ENCODE measurements at places on chromosomes 12 and 14.

DNA sequence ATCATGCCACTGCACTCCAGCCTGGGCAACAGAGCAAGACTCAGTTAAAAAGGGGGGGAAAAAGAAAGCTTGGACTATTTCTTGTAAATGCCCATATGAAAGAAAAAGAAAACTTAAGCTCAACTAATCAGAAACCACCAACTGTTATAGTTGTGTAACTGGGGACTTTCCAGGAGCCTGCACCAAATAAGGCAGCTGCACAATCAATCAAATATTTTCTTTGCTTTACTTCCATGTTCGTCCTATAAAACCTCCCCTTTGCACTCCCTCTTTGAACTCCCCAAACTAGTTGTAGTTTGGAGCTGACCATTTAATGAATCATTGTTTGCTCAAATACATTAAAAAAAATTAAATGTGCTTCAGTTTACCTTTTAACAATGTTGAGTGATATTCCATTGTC is 54.9 kb downstream of the OTOGL start:
- no peak for DNase-seq

- DNase-seq = no peak
These were observed 28.0 kb downstream of the DERA start for GRCh38 chr12:15939111-15939510.

DNA sequence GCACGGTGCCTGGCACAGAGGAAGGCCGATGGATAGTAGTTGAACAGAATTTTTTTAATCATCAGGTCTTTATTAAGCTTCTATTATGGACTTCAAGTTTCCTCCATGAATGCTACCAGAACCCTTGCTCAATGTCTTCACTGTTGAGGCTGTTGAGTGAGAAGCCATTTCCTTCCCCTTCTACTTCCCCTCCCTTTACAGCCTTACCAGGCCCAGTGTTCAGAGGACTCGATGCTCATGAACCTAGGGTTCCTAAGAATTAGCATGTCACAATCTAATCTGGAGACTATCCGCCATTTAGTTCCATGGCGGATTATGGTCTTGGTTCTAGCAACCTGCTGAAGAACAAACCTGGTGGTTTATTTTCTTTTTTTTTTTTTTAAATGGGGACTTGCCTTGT is 17.7 kb downstream of the ETV6 start:
- no peak for DNase-seq

GRCh38 chr14:81989211-81989610 is 455.6 kb upstream of the SEL1L start:
- DNase-seq = no peak

GRCh38 chr12:24500421-24500820 is 448.5 kb downstream of the BCAT1 start:
- DNase-seq = no peak

- DNase-seq = no peak
These were observed 10.6 kb upstream of the NCOR2 start for GRCh38 chr12:124577986-124578385.

- no peak for DNase-seq
These were observed 34.6 kb downstream of the ABHD12B start for GRCh38 chr14:50906326-50907065.

- DNase-seq = no peak
These were observed 1330.7 kb upstream of the TMEM132C start for GRCh38 chr12:126936181-126936851.

- peak; percentile 80 for DNase-seq
These were observed 22.3 kb downstream of the FBLN5 start for GRCh38 chr14:91925001-91925726.

DNA sequence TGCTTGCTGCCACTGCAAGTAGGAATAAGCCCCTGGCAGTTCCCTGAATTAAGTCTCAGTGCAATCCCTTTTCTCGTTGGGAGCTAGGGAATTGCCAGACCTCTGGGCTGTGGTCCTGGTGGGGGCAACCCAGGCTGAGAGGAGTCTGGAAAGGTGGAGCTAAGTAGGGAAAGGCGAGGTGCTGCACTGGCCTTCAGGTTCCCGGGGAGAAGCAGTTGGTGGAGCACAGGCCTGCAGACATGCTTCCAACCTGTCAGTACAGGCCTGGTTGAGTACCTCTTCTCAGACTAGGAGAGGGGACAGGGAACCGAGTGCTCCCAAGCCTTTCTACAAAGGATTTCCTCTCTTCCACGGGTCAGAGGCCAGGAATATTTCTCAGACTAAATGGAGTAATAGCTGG is 1.5 kb downstream of the NRIP2 start:
- DNase-seq = no peak

DNA sequence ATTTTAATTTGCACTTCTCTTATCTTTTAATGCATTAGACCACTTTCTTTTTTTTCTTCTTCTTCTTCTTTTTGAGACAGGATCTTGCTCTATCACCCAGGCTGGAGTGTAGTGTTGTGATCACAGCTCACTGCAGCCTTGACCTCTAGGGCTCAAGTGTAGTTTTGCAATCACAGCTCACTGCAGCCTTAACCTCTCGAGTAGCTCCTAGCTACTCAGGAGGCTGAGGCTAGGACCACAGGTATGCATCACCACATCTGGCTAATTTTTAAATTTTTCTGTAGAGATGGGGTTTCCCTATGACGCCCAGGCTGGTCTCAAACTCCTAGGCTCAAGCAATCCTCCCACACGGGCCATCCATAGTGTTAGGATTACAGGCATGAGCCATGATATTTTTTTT is 12.7 kb downstream of the TMED8 start:
- no peak for DNase-seq

- peak; percentile 17 for DNase-seq
These were observed 3.3 kb upstream of the KRT79 start for GRCh38 chr12:52837413-52837741.

- DNase-seq = no peak
These were observed 125.0 kb upstream of the DHRS4 start for GRCh38 chr14:23828616-23829015.

DNA sequence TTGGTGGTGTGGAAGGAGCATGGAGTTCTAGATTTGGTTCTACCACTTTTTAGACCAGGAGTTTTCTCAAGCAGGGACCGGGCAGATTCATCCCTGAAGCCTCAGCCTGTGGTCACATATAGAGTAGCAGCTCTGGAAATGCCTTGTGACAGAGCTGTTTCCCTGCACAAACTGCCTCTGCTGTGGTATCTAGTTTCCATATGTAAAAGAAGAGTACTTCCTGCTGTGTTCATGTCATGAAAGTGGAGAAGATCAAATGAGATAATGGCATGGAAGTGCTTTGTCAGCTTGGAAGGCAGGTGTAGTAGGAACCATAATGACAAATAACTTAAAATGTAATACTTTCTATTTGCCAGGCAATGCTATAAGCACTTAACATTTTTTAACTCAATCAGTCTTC is 26.1 kb downstream of the OTUB2 start:
- no peak for DNase-seq

GRCh38 chr14:72457641-72458040 is 436.3 kb downstream of the DPF3 start:
- DNase-seq = no peak

DNA sequence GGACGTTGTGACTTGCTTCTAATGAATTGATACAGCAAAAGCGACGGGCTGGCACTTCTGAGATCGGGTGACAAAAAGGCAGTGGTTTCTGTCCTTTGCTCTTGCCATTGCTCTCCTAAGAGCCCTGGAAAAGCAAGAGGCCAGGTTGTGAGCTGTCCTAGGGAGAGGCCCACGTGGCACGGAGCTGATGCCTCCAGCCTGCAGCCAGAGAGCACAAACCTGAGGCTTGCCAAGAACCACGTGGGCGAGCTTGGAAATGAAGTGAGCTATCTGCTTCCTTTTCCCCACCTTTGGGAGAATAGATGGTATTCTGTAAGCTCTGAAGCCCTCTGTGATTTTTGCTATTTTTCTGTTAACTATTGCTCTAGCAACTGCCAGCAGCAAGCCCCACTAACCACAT is 26.4 kb upstream of the NOS1 start:
- DNase-seq = no peak

GRCh38 chr12:83573671-83574070 is 887.0 kb downstream of the TMTC2 start:
- DNase-seq = peak; percentile 25

Measured in fibroblast of skin of left biceps (primary cell).